COR-L47 (cell line): ENCODE measurements at places on chromosomes 1 and 21.
A peak's percentile ranks its signal among the peaks of the same experiment; 100 is the strongest.

GRCh38 chr1:78833491-78833890 lies 173.0 kb downstream of the ADGRL4 start:
- DNase-seq = peak; percentile 35

- peak; percentile 35 for DNase-seq
These were observed 25.5 kb downstream of the PCSK9 start for GRCh38 chr1:55064861-55065263.

DNA sequence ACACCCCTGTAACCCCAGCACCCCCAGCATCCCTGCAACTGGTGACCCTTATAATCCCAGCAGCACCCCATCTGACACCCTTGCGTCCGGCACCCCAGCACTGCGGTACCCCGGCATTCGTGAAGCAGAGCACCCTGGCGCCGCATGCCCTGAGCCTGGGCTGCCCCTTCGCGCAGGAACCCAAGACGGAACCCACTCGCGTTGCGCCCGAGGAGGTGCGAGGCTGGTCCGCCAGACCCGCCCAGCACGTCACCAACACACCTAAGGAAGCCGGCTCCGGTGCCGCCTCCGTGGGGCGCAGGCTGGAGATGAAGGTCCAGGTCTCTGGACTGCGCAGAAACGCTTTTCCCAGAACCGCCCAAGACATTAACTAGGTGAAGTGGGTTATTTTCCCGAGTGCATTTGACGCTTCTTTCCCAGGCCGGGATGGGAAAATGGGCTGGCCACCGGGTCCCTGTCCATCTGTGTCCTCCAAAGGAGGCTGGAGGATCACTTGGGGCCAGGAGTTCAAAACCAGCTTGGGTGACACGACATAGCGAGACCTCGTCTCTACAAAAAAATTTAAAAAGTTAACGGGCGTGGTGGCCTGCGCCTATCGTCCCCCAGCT lies 15.9 kb upstream of the RNF187 start:
- no peak for DNase-seq

DNA sequence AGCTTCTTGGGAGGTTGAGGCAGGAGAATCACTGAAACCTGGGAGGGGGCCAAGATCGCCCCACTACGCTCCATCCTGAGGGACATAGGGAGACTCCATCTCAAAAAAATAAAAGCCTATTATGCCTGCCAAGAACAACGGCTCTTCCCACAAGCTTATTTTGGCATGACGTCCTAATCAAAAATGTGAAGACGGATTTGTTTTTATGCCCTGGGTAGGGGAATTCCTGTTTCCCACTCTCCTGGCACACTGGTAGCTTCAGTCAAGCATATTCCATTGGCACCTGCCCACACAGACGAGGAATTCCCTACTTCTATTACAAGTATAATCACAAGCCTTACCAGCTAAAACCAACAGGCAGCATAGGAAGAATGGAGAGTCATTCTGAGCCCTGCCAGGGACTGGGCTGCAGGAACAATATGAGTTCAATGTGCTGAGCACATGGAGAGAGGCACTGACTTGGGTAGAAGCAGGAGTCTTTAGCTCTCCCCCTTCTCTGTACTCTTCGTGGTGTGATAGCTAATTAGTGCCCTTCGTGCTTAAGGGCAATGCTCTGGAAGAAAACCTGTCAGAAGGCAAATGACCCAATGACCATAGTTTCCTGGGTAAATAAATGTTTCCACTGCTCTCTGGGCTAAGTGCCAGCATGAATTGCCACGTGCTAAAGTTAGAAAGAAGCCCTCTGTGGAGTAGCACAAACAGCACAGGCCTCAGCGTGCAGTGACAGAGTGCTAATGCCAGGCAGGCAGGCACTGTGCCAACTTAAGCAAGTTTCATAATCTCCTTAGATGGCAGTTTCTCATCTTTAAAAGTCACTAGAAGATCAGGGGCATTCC lies 16.8 kb downstream of the TNFSF4 start:
- peak; percentile 21 for DNase-seq

DNA sequence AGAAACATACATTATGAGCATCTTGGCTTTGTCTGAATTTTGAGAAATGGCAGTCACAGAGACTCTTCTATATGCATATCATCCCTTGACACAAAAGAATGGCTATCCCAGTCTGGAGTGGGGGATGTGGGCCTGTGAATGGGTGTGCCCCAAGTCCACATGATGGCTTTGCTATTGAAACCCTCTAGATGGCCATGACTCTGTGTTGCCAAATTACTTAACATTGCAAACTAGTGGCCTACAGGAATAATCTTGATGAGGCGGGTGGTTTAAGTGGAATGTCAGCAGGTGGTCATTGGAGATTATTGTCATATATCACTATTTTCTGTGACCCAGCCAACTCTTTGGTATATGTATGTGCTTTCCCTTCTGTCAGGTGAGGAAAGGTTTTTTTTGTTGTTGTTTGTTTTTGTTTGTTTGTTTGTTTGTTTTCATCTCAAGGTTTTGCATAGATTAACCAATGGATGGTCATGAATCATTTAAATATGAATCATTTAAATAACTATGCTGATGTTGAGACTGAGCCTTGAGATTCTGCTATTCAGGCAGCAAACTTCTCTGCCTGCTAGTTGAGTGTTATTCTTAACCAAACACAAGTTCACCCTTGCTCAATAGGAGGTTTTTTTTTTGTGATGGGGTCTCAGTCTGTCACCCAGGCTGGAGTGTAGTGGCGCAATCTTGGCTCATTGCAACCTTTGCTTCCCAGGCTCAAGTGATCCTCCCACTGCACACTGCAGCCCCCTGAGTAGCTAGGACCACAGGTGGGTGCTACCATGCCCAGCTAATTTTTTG lies 103.0 kb downstream of the NOS1AP start:
- no peak for DNase-seq

DNA sequence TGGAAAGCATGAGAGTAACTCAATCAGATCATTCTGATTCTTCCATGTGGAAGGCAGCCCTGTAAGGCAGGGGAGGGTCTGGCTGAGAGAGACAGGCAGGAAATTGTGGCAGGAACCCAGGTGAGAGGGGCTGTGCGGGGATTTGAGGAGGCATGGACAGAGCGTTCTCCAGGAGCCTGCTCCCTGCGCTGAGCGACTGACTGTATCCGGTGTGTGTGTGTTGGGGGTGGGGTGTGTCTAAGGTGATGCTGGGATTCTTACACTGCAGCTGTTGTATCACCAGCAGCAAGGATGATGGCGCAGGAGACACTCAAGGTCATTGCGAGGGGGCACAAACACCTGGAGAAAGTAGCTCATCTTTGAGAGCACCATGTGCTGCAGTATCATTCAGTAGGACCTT lies 128.5 kb downstream of the RHOU start:
- DNase-seq = no peak

DNA sequence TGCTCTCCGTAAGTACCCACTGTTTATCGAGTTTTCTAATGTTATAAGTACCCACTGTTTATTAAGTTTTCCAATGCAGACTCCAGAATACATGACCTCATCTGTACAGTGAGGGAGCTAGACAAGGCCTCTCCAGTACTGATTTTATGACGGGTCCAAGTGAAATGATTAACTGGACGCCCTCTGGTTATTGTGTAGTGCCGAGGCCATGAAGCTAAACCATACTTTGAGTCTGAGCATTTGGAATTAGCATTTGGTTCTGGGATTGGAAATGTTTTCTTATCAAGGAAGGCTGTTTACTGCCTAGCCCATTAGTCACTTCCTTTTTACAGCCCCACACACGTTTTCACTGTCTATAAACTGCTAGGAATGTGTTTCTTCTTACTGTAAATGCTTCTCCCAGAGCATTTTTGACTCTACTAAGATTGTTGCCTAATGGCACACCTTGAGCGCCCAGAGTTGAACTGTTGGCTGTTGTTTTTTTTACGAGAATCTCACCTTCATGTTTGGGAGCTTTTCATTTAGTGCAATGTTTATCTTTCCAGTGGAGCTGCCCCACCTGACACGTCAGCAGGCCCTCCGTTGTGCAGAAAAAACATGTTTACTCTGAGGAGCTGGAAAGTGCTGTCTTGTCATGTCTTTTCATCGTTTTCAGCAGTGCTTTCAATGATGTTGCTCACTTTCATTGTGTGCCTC lies 26.9 kb downstream of the SPATA46 start:
- no peak for DNase-seq

- DNase-seq = peak; percentile 33
These were observed 596 bp downstream of the TOR3A start for GRCh38 chr1:179082333-179082998.

DNA sequence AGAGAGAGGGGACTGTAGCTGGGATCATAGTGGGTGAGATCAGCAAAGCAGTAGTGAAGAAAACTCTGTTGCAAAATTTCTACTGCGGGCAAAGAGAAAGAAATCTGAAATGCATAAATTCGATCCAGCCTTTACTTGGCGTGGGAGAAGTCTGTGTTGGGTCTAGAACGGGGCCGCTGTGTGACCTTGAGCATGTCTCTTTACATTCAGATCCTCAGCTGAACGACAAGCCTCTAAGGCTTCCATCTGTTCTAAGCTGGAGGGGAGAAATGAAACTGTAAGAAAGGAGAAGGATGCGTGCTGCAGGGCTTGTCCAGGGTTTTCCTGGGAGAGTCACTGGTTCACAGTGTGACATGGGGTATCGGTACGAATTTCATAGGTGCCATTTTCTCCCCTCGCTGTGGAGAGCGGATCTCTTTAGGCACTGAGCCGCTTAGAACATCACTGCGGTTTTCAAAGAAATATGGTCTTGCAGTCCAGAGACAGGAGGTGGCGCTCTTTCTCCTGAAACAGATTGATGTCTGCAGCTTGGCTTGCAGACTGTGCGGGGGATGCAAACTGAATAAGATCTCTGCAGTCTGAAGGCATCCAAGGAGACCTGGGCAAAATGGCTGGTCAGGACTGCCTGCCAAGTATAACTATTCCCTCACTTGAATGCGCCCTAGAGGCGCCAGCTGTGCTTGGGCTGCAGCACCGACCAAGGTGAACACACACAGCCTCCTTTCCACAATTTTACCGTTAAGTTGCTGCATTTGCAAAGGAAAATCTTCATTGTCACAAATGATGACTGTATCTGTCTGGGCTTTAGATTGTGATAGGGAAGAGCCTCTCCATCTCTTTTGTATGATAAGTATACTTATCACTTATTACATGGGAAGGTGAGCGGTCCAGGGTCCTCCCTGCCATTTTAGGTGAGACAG lies 104.1 kb downstream of the XCL2 start:
- DNase-seq = peak; percentile 84

DNA sequence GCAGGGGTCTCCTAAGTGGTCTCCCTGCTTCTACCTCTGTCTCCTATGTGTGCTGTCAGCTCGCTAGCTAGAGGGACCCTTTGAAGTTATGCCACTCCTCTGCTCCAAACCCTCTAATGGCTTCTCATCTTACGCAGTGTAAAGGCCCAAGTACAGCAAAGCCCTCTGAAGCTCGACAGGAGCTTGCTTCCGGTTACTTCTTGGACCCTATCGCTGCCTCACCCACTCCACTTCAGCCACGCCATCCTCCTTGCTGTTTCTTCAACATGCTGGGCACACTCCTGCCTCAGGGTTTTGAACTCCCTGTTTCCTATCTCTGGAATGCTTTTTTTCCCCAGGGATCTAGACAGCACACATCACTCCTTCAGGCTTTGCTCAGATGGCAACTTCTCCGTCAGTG lies 102.3 kb upstream of the F3 start:
- no peak for DNase-seq

GRCh38 chr21:32484706-32485380 lies 72.3 kb downstream of the EVA1C start:
- DNase-seq = no peak

GRCh38 chr1:168443899-168444298 lies 99.9 kb downstream of the XCL2 start:
- no peak for DNase-seq

DNA sequence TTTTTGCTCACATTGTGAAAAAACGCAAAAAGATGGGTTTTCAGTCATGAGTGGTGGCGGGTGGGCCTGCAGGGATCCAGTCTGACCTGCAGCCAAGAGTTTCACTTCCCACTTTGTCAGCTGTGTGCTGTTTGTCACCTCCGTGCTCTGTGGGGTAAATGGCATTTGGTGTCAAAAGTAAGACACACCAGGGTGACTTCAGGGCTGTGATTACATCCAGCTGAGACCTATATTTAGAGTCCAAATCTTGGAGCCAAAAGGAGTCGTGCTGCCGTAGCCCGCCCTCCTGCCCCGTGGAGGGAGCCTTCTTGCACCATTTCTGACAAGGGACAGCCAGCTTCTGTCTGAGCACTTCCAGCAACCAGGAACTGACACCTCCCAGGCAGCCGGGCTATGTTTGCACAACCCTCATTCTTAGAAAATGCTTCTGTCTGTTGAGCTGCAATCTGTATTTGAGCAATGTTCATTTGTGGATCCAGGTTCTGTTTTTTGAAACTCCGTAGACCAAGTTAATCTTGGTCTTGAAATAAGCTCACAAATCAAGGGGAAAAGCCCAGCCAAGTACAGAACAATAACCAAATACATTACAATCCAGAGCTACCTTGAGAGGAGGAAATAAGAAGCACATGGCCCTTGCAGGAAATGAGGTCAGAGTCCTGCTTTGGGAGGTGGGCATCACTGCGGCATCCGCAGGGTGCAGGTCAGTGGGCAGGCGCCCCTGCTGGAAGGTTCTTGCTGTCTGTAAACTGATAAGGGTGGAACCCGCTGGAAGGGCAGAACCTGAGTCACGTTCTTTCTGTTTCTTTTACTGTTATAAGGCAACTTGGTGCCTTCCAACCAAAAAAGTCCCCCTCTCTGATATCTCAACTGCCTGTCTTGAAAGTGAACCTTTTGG lies 14.4 kb downstream of the ABCG1 start:
- no peak for DNase-seq

- peak; percentile 43 for DNase-seq
These were observed 43.9 kb upstream of the C1orf174 start for GRCh38 chr1:3943806-3944577.

DNA sequence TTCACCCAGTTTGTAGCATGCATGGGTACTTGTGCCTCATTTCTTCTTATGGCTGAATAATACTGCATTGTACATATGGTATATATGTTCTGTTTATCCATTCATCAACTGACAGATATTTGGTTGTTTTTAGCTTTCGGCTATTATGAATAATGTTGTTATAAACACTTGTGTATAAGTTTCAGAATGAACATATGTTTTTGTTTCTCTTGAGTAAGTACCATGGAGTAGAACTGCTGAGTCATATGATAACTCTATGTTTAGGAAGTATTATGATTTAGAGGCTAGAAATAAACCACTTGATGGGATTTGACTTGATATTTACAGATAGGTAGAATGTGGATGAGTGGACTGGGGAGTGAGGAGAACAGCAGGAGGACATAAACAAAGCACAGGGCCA lies 48.6 kb downstream of the WNT2B start:
- no peak for DNase-seq

DNA sequence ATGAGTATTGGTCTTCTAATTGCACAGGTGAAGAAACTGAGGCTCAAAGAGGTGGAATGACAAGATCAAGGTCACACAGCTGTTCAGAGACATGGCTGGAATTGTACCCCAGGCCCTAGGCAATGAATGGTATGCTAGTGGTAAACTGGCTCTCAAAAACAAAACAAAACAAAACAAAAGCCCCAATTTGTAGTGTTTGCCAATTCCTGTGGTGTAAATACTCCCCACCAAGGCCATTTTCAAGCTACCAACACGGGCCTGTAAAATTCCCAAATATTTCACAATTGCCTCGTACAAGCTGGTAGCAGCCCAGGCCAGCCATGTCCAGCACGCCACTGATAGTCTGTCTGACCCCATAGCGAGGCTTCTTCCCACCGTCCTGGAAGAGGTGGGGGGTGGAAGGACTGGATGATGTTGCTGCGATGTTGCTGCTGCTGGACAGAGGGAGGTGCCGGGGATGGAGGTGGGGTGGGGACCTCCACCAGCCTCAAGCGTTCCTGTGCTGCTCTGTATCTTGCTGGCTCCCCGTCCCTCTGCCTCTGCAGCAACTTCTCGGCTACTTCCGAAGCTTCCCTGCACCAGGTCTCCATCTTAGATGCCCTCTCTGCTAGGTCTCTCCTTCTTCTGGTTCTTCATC lies 62.2 kb upstream of the RUNX3 start:
- DNase-seq = no peak
